NCI-H1436 treated with DMSO at 0.1 percent for 48 hours (cell line): ENCODE measurements at places on chromosomes 3 and 15.

DNA sequence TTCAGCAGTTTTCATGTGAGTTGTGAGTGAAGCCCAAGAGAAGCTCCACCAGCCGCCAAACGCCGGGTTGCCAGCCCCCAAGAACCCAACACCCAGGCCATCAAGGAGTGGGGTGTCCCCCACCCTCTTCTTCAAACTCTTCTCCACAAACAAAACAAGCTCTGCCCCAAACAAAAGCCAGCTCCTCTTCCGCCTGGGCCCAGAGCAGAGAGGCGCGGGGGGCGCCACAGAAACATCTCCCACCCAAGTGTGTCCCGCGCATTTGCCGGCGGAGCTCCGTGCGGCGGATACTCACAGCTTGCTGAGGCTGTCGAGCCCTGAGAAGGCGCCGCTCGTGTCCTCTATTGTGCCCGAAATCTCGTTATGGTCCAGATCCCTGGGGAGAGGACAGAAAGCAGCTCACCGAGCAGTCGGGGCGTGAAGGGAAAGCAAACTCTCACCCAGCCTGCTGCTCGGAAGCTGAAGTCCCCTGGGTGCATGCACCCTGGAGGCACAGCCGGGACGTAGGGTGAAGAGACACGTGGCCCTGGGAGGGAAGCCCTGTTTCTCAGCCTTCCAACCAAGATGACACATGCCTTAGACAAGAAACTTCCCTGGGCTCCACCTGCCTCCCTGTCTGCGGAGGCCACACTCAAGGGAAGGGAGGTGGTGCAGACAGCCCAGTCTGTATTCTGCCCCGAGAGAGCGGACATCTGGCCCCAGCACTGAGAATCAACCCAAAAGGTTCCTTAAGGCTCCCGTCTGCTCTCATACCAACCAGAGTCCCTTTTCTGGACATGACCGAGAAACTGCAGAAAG lies 95.7 kb downstream of the LRIG1 start:
- no peak for DNase-seq

DNA sequence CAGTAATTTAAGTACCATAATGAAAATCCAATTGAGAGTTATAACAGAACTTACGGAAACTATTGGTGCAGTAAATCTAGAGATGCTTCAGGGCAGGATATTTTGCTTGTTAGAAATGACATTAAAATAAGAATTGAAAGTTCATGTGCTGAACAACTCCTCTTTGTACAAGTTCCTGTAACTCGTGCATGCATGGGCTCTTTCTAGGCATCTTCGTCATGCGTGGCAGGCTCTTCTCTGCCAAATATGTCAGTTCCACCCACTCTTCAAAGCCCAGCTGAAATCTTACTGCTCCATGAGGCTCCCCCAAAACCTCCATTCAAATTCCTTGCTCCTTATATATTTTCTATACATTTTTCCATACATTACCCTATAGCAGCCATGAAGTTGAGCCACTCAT lies 48.7 kb downstream of the FBN1 start:
- no peak for DNase-seq

GRCh38 chr3:105431200-105431599 lies 64.5 kb downstream of the ALCAM start:
- DNase-seq = no peak

DNA sequence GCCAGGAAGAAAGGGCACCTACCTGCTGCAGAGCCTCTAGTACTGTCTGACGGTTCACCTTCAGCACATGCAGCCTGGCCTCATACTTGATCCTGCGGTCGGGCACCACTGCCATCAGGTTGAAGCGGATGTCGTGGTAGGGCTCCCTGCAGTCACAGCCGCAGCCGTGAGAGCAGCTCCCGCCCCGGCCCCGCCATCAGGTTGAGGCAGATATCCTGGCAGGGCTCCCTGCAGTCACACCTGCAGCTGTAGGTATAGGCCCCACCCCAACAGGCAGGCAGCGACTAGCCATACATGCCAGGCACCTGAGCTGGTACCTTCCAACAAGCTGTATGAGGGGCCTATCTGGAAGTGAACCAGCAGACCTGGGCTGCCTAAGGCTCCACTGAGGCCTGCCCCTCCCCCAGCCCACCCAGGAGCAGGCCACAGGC lies 38.7 kb downstream of the SEMA3G start:
- DNase-seq = no peak

GRCh38 chr3:79162653-79163052 lies 605.1 kb downstream of the ROBO1 start:
- no peak for DNase-seq

- DNase-seq = no peak
Measured at GRCh38 chr3:150771600-150771999, 8.6 kb upstream of the SIAH2 start.

DNA sequence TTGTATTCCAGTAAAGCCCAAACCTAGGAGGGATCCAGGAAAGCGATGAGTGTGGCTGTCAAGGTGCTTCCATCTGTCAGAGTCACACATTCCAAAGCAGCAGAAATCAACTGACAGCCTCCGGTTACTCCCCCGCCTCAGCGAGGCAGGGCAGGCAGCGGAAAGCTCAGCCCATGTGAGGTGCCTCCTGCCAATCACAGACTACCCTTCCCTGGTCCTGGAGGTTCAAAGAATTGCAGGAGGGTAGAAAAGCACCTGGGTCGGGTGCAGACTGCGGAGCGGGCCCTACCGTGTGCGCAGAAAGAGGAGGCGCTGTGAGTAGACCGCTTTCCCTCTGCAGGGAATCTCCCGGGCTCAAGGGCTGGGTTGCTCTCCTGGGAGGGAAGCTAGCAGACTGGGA lies at the start of gene UPK1B:
Gene UPK1B, plus strand, starts transcription at position 274 of the 400 bp plus-strand sequence. CDS start 13,144 bp downstream, outside the sequence.
- DNase-seq = no peak

DNA sequence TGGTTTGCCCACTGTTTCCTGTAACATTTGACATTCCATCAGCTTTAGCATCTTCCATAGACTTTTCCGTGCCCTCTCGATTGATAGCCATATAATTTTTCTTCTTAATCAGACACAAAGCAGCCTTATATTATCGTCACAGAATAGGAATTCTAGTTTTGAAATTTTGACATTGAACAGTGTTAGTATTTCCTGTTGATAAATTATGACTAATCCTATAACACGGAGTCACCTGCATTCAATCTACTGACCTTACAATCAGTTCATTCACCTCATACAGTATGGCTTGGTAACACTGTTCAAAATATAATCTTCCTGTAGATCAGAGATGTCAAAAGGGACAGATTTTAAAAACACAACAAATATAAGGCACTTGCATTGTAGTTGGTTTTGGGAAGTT lies 423.7 kb downstream of the C3orf38 start:
- no peak for DNase-seq

GRCh38 chr3:160012108-160012507 lies 23.5 kb downstream of the IL12A start:
- DNase-seq = no peak

DNA sequence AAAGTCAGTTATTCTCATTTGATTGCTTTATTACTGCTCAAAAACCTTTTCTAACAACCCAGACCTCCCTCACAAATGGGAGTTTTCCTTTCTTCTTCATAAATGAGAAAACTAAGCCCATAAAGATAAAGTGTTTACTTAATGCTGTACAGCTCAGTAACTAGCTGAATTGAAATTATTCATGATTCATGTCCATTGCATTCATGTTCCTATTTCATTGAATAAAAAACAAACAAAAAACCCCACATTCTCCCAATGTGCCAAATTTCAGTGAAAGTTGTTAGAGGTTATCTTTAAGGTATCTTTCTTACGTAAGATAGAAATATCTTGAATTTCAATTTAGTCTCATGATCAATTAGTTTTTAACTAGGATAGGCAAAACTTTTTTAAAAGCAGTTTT lies 2.8 kb downstream of the PLSCR2 start:
- no peak for DNase-seq

DNA sequence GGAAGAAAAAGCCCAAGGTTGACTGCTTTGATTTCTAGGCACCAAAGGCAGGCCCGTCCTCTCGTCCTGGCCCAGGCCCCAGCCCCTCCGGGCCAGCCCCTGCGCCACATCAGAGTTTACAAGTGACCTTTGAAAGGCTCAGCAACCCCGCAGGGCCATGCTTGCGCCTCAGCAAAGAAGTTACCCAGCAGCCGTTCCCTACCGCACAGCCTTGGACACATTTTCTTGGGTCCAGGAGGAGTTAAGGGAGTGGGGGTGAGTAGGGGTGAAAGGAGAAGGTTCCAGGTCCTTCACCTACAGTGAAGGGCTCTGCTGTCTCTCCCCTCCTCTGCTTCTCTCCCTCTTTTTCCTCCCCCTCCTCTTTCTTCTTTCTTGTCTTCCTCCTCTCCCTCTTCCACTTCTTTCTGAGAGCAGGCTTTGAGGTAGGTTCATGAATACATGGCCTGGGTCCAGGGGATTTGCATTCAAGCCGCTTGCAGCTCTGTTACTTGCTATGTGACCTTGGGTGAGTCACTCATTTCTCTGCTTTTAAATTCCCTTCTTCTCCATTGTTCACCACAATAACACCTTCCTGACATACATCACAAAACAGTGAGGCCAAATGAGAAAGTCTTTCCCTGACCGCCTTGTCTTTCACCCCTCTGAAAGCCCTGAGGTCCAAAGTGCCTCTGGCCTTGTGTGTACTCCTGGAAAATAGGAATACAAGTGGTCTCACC lies 223.3 kb upstream of the TPRG1 start:
- no peak for DNase-seq

- no peak for DNase-seq
Measured at GRCh38 chr3:39180183-39180545, 12.2 kb downstream of the XIRP1 start.

GRCh38 chr3:127670229-127670559 lies 2.6 kb upstream of the ABTB1 start:
- DNase-seq = no peak

DNA sequence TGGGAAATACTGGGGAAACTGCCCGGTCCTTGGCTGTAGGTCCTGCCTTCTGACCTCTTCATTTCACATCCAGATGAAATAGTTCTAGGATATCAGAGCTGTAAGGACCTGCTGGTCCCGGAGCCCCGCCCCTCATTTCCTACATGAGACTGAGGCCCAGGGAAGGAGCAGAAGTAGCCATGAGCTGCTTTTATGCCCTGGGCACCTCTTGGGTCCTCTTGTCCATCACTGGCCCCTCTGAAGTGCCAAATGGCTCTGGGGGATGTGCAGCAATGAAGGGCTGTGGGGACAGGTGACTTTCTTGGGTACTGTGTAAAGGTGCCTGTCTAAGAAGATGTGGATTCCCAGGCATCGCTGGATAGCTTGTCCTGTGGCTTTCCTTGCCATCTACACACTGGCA lies 40.3 kb upstream of the ESYT3 start:
- no peak for DNase-seq

- no peak for DNase-seq
Measured at GRCh38 chr15:35311615-35312014, 226.5 kb upstream of the NANOGP8 start.

- DNase-seq = no peak
Measured at GRCh38 chr15:85496551-85497171, 116.3 kb downstream of the AKAP13 start.

GRCh38 chr3:187310226-187310625 lies 18.7 kb upstream of the MASP1 start:
- DNase-seq = no peak

DNA sequence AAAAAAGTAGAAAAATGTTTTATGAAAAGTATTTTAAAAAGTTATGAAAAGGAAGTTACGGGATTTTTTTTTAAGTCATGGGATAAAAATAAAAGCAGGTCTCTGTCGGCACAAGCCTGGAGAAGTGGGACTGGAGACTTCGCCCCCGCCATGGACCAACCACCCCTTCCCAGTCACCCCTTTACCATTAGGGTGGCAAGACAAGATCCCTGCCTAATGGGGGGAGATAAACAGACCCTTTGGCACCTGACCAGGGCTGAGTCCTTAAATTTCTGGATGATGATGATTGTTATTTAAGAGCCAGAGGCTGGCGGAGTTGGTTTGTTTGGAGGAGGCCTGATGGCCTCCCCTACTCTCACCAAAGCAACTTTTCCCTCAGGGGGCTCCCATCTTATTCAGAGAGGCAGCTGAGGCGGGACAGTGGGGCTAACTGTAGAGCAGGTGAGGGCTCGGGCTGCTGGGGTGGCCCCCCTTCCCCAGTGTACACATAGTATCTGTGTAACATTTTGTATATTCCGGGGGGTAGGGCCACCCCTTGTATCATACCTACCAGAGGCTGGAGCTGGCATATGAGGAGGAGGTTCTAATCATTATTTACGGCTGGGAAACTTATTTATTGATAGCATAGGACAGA lies 74.0 kb downstream of the ADAMTS7 start:
- no peak for DNase-seq

DNA sequence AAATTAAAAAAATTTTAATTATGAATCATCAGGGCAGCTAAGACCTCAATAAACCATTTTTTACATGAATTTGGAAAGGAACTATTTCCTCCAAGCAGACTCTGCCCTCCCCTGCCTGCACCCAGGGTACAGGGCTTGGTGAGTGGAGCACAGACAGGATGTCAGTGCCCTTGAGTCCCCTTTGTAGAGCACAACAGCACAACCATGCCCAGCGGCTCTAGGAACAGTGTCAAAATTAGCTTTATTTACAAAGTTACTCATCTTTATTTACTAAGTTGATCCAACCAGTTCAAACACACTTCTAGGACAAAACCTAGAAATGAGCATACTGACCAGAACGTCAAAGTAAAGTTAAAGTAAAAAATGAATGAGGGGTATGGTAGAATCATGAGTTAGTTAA lies 90.6 kb upstream of the TSC22D2 start:
- no peak for DNase-seq

DNA sequence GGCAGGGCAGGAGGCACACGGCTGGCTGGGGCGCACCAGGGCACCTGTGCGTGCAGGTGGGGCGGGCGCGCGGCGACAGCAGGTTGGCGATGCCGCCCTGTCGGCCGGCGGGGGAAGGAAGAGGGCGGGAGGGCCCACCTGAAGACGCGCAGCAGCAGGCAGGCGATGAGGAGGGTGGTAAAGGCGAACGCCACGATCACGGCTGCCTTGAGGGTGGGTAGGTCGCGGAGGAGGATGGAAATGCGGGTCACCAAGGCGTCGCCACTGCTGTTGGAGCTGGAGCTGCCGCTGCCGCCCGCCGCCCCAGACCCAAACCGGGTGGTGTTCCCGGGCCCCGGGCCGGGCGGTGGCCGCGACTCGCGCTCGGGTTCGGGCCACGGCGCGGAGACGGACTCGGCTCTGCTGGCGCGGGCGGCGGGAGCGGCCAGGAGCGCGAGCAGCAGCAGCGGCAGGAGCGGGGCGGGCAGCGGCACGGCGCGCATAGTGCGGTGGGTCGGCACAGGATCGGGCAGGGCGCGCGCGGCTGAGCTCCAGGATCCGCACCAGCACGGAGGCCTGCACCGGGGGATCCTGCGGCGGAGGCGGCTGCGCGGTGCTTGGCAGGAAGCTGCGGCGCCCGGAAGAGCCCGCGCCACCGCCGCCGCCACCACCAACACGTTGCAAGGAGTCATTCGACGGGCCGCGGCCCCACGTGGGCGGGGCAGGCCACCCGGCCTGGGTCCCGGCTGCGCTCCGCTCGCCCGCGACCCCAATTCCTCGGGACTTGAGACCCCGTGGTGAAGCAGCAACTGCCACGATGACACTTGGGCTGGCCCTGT lies at the start of gene FAM174B:
Gene FAM174B, minus strand, starts transcription at position 598 of the 818 bp plus-strand sequence.
- no peak for DNase-seq

- no peak for DNase-seq
Measured at GRCh38 chr15:47639042-47639441, 78.3 kb upstream of the SEMA6D start.

DNA sequence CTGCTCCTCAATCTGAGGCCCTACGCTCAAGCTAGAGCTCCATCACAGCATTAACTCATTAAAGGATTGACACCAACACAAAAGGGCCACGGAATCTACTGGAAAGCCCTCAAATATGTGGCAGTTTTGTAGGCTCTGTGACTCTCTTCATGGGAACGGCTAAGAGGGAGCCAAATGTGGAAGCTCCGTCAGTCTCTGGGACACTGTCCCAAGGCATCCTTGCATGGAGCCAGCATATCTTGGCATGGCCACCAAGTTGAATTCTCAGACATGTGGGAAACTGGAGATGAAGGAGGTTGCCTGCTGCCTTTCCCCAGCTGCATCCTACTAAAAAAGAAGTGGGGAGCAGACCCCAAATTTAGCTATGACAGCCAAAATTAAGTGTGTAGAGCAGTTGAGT lies 296.9 kb downstream of the NTRK3 start:
- DNase-seq = no peak
